Amniotic stem cell (primary cell): ENCODE measurements at places on chromosomes 7 and 10.

GRCh38 chr7:150756858-150757257 is 19.6 kb downstream of the GIMAP5 start:
- DNase-seq, result no peak

DNA sequence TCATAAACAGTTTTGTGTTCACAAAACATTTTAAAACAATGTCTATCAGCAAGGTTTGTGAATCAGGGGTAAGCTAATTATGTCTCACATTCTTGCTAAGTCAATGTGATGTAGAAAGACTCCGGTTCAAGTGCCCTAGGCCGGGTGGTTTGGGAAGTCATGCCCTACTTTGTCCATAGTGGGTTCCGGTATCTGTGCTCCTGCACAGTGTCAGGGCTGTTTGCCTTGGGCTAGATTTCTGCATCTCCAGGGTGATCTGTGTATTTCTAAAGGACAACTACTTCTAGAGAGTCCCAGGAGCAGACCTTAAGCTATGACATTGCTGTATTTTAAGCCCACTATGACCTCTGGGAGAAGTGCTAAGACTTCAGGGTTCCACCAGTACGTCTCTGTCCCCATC is 504.1 kb downstream of the PLXNA4 start:
- DNase-seq, result no peak

GRCh38 chr7:31202801-31203200 is 137.7 kb downstream of the NEUROD6 start:
- no peak for DNase-seq

GRCh38 chr7:8201846-8202441 is 60.0 kb downstream of the ICA1 start:
- no peak for DNase-seq

GRCh38 chr7:151381348-151382078 is 28.3 kb downstream of the WDR86 start:
- no peak for DNase-seq

DNA sequence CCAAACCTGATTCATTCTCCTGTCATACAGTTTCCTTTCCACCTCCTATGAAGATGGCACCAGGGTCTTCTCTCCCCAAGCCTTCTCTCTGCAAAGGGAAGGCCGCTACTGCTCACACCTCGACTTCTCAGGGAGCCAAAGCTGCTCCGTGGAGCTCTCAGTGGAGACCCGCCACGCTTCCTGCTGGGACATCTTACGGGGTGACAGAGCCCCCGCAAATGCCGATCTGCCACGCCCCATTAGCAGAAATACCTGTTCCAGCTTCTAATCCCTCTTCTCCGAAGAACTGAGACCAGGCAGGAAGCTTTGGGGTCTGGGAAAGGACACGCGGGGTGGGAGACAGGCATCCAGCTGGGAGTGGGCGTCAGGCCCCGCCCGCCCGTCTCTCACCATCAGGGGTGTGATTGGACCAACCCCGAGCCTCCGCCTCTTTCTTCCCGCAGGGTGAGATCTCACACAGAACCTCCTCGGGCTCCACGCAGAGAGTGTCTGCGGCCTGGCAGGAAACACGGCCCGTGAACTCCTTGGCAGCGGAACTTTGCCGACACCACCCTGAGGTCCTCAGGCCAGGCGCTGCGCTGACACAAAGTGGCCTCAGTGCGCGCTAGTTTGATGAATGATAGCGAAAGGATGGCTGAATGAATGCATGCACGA is 12.0 kb upstream of the CALML5 start:
- no peak for DNase-seq

GRCh38 chr7:54995610-54996363 is 23.0 kb upstream of the EGFR start:
- no peak for DNase-seq

GRCh38 chr10:3825244-3825643 is 40.2 kb upstream of the KLF6 start:
- DNase-seq, result peak; percentile 75

DNA sequence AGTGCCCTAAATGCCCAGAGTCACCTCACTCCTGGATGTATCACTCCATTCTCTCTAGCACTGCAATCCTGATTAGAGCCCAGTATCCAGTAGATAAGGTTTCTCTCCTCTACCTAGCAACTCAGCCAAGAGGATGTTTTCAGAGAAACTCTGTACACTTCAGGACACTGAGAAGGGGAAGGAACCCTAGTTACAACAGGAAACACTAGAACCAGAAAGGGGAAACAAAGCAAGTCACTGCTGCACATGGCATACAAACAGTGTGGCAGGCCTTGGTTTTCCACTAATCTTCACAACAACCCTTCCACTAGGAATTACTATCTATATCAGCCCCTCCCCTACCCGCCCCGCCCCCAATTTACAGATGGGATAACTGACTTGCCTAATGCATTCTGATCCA is 1.6 kb downstream of the FAM204A start:
- DNase-seq, result no peak

GRCh38 chr10:129501652-129502436 is 34.8 kb downstream of the MGMT start:
- DNase-seq, result no peak

DNA sequence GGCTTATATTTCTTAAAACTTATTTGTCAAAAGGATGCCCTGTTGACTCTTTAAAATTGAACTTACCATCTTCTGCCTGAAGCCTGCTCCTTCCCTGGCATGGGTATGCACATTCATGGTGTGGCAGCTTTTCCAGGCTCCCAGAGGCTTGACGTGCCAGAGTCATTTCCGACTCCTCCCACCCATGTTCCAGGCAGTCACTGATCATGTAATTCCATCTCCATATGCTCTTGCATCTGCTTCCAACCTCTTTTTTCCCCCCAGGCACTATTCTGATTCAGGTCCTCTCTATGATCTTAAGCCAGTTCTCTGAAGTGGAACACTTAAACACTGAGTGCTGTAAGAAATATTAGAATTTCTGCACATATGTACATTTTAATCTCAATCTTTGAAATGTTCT is 82.2 kb downstream of the CFAP58 start:
- peak; percentile 16 for DNase-seq

DNA sequence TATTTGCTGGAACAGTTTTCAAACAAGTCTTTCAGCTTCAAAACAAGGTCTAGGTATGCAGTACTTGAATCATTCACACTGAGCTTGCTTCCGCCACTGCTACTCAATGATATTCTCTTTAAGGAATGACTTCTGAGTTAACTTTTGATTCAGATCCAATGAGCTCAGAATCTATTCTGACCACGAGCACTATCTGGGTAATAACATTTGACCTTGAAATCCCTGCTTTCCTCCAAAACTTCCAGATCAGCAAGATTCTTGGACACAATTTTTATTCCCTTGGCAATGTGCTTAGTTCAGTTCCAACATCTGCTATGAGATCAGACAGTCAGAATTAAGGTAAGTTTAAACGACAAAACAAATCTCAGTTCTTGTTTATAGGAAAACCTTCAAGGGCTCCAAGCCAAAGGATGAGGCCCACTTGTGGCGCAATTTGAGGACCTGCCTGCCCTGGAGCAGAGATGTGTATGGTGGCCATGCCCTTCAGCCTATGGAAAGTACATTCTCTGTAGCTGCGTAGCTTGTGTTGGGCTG is 87.2 kb downstream of the RNF216 start:
- DNase-seq, result peak; percentile 66

GRCh38 chr10:101724446-101724845 is 29.5 kb upstream of the FBXW4 start:
- DNase-seq, result no peak

GRCh38 chr10:101969412-101969922 is 86.5 kb downstream of the ARMH3 start:
- DNase-seq, result no peak

- no peak for DNase-seq
Measured at GRCh38 chr7:100598425-100598824, 3.7 kb upstream of the PCOLCE start.

GRCh38 chr7:79407351-79407750 is 46.1 kb downstream of the MAGI2 start:
- no peak for DNase-seq

DNA sequence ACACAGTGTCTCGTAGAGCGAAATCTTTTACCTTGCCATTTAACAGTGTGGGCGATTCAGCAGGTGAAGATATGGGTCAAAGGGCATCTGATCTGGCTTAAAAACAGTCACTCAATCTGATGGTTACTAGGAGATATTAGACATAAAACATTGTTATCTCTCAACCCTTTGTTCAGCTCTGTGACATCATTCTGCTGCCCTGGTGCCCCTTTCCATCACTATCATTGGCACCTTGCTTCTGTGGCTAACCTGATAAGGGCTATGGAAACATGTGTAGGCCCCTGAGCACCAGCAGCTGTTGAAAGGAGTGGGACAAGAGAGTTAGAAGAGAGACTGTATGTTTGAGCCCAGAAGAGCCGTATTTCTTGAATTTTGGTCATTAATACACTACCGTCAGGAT is 650.3 kb downstream of the PHTF2 start:
- DNase-seq, result no peak

DNA sequence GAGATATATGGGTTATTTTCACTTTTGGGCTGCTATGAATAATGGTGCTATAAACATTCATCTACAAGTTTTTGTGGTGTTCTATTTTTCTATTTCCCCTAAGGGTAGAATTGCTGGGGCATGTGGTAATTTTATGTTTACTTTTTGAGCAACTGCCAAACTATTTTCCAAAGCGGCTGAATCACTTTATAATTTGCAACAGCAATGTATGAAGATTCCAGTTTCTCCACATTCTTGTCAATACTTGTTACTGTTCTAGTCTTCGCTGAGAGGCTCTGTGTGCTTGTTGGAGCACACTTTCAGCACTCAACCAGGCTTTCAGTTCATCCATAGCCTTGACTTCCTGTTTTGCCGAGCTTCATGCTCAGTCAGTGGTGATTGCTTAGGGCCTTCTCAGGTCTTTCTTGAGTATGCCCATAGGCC is 39.0 kb downstream of the ADK start:
- peak; percentile 93 for DNase-seq

DNA sequence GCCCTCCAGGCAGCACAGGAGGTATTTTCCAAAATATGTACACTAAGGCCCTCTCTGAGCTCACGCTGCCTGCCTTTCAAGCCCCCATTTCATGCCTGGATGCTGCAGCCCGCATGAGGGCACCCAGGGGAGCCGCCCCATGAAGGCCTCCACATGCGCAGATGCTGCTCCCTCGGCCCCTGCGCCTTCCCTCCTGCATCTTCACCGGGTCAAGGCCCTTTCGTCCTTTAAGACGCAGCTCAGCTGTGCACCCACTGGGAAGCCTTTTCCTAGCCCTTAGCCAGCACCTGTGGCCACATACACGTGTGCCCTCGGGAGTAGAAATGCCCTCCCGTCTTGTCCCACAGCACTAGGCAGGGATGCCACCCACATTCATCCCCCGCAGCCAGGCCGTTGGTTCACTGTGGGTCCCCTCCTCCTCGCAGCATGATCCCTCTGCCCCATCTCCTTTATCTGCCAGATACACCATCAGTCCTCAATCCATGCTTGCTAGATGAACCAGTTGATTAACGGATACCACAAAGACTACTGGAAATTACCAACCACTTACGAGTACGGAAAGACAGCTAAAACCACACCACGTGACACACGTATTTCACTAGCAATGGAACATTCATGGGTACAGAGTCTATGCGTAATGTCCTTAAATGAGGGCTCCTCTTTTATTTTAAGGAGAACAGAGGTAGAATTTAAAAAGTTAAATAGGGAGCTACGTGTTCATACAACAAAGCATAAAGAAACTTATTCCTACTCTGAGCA is 278.0 kb downstream of the TNS3 start:
- no peak for DNase-seq

- DNase-seq, result no peak
Measured at GRCh38 chr7:150446288-150446938, 4.0 kb upstream of the GIMAP8 start.

- DNase-seq, result no peak
Measured at GRCh38 chr10:62726142-62726541, 78.4 kb upstream of the ADO start.

DNA sequence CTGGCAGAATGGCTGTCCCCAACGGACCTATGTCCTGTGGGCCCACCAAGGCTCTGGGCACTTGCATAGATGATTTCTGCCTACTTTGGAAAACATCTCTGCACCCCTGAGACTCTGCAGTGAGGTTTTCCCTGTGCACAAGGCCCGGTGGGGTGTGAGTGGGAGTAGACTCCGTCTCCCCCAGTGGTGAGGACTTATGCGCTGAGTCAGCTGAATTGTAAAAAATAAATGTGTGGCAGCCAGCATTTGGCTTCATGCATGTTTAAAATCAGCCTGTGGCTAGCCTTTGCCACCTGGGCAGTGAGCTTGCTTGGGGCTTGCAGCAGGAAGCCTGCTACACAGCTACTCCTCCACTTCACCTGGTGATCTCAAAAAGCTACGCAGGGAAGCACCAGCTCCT is 139.3 kb upstream of the WDR11 start:
- DNase-seq, result no peak

DNA sequence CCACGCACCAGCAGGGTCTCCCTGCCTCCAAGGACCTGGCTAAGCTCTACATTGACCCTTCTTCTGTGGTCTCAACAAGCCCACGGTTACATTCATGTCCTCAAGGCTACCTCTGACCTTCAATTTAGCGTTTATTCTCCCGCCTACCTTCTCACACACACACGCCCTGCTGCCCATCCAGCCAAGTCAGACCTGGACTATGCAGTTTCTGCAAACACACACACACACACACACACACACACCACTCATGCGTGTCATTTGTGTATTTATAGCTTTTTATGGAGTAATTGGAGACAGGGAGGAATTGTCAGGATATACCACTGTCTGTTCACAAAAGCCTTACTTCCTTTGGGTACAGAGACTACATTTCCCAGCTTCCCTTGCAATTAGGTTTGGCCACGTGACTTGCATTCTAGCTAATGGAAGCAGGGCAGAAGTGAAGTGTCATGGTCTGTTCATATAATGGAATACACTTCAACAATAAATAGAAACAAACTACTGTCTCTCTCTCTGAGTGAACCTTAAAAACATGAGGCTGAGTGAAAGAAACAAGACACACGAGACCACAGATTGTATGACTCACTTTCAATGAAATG is 53.8 kb upstream of the CPXM2 start:
- peak; percentile 9 for DNase-seq

- DNase-seq, result no peak
Measured at GRCh38 chr7:155830961-155831806, 18.9 kb upstream of the SHH start.

- no peak for DNase-seq
Measured at GRCh38 chr7:114309729-114310128, 104.9 kb upstream of the FOXP2 start.
